ENCODE measurements at places on chromosomes 5 and 9. TPM values are rescaled to one million over a fixed set of nuclear protein-coding genes. Genes with fewer than 3 reads are reported as not detected.

The ZNF658 gene
- total RNA-seq, result 3.6 TPM

The OBP2B gene
- total RNA-seq, result not detected

The SAP30L gene
- total RNA-seq, result 54.6 TPM

DNA sequence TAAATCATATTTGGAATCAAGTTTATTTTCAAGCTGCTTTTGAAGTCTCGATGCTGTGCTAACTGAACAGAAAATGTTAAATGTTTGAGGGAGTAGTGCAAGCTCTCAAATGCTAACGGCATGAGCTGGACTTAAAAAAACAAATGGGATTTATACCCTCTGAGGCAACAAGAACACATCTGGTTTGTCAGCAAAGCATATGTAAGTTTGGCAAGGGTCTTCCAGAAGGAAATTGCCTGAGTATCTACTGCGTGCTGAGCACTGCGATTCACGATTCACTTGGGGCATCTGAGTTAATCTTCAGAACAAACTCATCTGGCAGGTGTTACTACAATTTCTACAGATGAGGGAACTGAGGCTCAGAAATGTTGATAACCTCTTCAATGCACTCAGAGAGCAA, 98.4 kb upstream of the C9orf72 start:
- H3K36me3 ChIP-seq, result no peaks in the 10 kb centered on the region
- H3K4me1 ChIP-seq, result no peaks in the 10 kb centered on the region
- H3K4me3 ChIP-seq, result no peak overlapping the region
- H3K27me3 ChIP-seq, result no peaks in the 10 kb centered on the region
- no peak overlapping the region for H3K27ac ChIP-seq
- no peak for DNase-seq

DNA sequence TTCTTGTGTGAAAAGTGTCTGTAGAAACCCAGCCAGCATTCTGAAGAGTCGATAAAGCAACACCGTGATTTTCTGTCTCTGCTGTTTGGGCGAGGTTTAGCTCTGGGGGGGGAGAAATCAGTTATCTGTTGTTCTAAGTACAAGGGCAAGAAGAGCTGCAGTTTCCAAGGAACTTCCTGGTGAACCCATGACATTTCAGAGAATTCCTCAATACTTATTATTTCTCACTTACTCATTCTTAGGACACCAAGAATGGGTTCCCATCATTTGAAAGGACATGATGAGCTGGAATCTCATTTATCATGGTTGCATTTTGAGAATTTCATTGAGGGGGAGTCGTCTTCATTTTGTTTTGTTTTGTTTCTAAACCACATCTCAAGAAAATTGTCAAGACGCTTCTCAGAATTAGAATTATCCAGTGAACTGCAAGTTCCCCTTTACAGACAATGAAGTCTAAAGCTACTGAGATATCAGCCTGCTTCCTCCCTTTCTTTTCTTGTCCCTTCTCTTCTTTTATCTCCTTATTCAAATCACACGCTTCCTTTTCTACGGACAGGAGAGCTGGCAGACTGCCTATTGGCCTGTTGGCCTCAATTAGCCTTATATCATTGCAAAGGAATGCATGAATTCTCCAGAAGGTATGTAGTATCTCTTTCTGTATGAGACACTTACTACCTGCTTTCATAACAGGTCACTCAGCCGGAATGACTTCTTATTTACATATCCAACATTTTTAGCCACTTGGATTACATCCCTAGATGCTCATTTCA, 53.7 kb downstream of the ZNF462 start:
- H3K36me3 ChIP-seq, result no peaks in the 10 kb centered on the region
- H3K27ac ChIP-seq, result peak overlapping the region; percentile 70
- no peaks in the 10 kb centered on the region for H3K27me3 ChIP-seq
- peaks cover 33% of the 10 kb centered on the region for H3K4me1 ChIP-seq

GRCh38 chr5:2465383-2465782, 286.1 kb downstream of the IRX2 start:
- H3K27me3 ChIP-seq, result no peaks in the 10 kb centered on the region
- H3K27ac ChIP-seq, result no peak overlapping the region
- no peak overlapping the region for H3K4me3 ChIP-seq
- no peaks in the 10 kb centered on the region for H3K36me3 ChIP-seq
- H3K4me1 ChIP-seq, result no peaks in the 10 kb centered on the region

DNA sequence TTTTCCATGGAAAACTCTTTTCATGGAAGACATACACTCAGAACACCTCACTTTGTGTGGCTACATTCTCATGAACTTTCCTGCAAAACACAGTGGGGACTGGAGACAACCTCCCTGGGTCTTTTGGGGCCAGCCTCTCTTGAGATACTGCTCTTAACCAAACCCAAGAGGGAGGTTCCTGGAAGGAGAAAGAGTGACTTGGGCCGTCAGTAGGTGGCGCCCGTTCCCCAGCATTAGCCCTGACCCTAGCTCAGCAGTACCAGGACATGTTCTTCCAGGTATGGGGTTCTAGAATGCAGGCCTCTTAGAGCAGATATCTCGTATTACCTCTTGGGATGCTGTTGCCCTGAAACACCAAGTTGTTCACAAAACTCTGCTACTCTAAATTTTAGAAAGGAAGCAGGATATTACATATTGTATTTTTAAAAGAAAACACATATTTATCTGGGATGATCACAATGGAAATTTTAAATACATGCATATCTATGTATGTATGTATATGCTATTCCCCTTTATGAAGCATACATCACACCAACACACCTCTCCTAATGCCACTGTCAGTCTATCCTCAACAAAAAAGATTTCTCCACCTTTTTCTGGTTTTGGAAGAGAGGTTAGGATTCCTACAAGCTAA, 15.8 kb upstream of the GLIS3 start:
- no peak overlapping the region for H3K4me3 ChIP-seq
- H3K27me3 ChIP-seq, result no peaks in the 10 kb centered on the region

DNA sequence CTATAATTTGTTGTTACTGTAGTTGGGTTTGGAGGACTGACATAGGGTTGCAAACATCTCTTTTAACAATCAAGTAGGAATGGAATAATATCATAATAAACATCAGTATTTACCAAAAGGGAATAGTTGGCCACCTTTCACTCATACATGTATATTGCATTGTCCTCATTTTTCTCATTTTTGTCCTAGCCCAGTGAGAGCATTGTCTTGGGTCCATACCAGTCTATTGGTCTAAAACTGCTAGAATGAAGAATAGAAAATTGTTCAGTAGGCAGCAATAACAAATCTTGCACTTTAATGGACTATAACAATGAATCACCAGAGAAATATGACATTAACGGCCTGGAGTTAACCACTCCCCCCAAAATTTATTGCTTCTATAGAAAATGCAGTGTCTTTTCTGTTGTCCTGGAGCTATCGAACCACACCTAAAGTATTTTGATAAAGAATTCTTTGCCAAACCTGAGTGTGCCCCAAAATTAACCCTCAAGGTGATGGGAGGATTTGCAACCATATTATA, 80.9 kb upstream of the IL33 start:
- no peak overlapping the region for H3K4me3 ChIP-seq
- DNase-seq, result no peak
- H3K4me1 ChIP-seq, result no peaks in the 10 kb centered on the region
- no peaks in the 10 kb centered on the region for H3K36me3 ChIP-seq
- H3K27me3 ChIP-seq, result no peaks in the 10 kb centered on the region
- H3K27ac ChIP-seq, result no peak overlapping the region

- H3K4me1 ChIP-seq, result no peaks in the 10 kb centered on the region
- H3K36me3 ChIP-seq, result no peaks in the 10 kb centered on the region
- no peak overlapping the region for H3K4me3 ChIP-seq
- DNase-seq, result no peak
Measured at GRCh38 chr5:125140855-125141254, 394.4 kb upstream of the ZNF608 start.

DNA sequence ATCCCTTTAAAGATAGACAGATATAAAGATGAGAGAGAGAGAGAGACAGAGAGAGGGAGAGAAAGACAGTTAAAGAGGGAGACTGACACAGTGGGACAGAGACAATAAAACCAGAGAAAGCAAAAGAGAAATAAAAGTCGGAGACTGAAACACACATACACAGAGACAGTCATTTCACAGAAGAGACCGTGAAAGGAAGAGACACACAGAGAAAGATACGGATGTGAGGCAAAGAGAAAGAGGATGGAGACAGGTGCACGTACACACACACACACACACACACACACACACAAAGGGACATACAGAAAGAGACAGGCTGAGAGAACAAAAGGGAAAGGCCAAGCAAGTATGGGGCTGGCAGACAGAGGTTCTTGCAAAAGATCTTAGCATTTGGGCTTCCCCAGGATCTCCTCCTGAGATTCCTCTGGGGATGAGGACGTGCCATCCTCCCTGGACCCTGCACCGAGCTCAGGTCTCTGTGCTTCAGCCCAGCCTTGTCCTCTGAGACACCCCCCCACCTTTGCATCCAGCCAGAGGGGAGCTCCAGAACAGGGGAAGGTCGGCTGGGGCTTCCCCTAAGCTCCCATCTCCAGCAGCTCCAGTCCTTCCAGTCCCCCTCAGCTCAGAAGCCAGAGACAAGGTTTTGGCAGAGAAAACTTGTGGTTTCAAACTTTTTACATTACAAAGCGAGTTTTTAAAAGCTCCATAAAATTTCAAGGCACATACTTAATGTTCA, 318.4 kb upstream of the PANK3 start:
- H3K4me3 ChIP-seq, result no peak overlapping the region
- no peaks in the 10 kb centered on the region for H3K4me1 ChIP-seq
- H3K36me3 ChIP-seq, result no peaks in the 10 kb centered on the region
- no peak for DNase-seq
- H3K27ac ChIP-seq, result no peak overlapping the region

DNA sequence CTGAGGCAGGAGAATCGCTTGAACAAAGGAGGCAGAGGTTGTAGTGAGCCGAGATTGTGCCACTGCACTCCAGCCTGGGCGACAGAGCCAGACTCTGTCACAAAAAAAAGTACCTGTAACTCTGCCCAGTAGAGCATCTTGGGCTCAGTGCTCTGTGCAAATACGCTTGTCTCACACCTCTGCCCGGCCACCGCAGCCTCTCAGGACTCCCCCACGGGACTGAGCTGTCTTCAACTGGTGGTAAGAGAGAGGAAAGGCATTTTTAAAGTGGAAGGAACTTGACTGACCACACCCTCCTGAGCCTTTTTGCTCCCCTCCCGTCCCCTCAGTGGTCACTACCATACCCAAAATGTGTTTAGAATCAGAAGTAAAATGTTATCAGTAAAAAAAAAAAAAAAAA, 174.3 kb upstream of the PIK3R1 start:
- H3K4me3 ChIP-seq, result no peak overlapping the region
- no peaks in the 10 kb centered on the region for H3K27me3 ChIP-seq
- no peak overlapping the region for H3K27ac ChIP-seq

DNA sequence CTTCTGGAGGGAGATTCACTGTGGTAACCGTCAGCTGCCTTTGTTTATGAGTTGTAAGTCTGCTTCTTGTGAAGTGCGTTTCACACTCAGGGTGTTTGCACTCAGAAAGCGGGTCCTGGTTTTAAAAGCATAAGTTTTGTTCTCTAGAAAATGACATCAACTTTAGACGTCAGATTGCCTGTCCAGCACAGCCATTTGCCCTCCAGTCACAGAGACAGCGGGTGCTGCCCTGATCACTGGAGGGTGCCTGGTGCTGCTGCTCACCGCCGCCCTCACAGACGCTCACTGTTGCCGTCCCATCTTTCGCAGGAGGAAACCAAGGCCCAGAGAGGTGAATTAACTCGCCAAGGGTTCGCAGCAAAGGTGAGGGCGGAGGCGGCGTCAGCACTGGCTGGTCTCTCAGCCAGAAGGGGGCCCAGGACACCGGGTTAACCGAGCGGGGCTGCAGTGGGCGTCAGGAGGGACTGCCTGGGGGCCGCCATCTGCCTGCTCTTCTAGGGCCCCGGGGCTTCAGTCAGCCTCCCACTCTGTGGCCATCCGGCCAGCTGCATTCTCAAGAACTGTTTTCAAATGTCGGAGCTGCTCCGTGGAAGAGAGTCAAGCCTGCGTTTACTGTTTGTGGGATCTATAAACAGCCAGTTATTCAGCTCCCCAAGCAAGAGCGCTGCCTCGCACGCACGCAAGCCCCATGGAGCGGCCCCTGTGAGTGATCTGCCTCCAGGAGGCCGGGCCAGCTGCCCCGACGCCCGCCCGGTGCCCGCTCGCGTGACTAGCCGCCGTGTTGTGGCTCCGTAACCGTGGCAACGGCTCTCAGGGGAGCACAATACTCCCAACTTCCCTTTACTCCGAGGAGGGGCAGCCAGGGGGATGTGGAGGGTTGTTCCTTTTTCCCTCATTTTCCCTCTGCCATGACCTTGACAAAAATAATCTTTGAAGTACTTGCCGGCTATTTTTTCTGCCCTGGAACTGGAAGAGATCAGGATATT, 43.4 kb upstream of the EXOC3 start:
- peaks cover 5% of the 10 kb centered on the region for H3K4me1 ChIP-seq
- H3K27ac ChIP-seq, result no peak overlapping the region
- H3K36me3 ChIP-seq, result no peaks in the 10 kb centered on the region
- H3K4me3 ChIP-seq, result no peak overlapping the region
- H3K27me3 ChIP-seq, result no peaks in the 10 kb centered on the region

DNA sequence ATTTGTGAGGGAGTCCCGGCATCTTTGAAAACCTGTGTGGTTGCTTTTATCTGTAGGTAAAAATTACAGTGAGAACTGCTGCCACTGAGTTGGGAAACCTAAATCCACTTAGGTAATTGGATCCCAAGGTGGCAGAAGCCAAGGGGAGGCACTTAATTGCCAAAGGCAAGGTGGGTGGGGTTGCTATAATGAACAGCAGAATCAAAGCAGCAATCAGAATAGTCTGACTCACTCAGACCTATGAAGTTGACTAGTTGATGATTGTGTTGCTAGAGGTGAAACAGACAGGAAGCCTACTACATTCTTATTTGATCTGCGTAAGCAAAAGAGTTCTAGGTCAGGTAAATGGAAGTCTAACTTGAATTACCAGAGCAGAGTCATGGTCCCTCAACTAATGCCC, 17.3 kb upstream of the BICD2 start:
- H3K36me3 ChIP-seq, result no peaks in the 10 kb centered on the region
- H3K27me3 ChIP-seq, result no peaks in the 10 kb centered on the region
- no peaks in the 10 kb centered on the region for H3K4me1 ChIP-seq
- no peak overlapping the region for H3K4me3 ChIP-seq
- no peak for DNase-seq

GRCh38 chr5:154334406-154335064, 111.3 kb upstream of the SAP30L start:
- H3K4me1 ChIP-seq, result no peaks in the 10 kb centered on the region
- no peaks in the 10 kb centered on the region for H3K36me3 ChIP-seq
- H3K27ac ChIP-seq, result no peak overlapping the region
- DNase-seq, result no peak
- H3K4me3 ChIP-seq, result no peak overlapping the region

DNA sequence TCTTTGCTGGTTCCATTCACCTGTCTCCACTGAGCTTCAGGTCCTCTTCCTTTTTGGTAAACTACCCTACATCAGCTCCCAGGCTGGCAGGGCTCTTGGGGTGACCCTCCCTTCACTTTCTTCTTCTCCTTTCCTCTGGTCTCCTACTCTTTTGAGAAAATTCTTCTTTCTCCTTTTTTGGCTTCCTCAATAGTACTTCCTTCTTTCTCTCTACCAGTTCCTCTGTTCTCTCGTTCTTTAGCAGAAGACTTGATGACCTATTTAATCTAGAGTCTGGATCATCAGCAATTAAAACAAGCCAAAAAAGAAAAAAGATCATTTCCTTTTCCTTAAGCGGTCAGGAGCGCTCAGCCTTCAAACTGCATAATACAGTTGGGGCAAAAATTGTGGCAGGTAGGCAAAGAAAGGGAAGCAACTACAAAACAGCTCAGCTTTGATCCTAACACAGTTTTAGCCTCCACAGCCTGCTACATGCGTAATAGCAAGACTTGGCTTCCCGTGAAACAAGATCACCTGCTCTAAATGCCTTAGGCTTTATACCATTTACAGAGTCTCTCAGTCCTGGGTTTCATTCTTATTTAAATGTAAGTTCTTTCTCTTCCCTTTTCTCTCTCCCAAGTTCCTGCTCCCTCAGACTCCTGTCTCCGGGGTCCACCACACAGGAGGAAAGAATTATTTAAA, 14.0 kb upstream of the GSN start:
- H3K27me3 ChIP-seq, result no peaks in the 10 kb centered on the region
- no peak overlapping the region for H3K4me3 ChIP-seq
- no peak for DNase-seq
- H3K27ac ChIP-seq, result no peak overlapping the region
- no peaks in the 10 kb centered on the region for H3K36me3 ChIP-seq
